ENCODE measurements at places on chromosomes 5 and 9. TPM values are rescaled to one million over a fixed set of nuclear protein-coding genes. Genes with fewer than 3 reads are reported as not detected.
A peak's percentile ranks its signal among the peaks of the same experiment; 100 is the strongest.

GRCh38 chr5:150376799-150377771 is 19.6 kb downstream of the TCOF1 start:
- no peak for DNase-seq
- H3K36me3 ChIP-seq, result peaks cover 60% of the 10 kb centered on the region
- H3K4me3 ChIP-seq, result no peak overlapping the region
- peak overlapping the region; percentile 43 for H3K27ac ChIP-seq
- H3K4me1 ChIP-seq, result no peaks in the 10 kb centered on the region

EMB gene
- total RNA-seq, result 37.4 TPM

- no peaks in the 10 kb centered on the region for H3K4me1 ChIP-seq
- H3K4me3 ChIP-seq, result no peak overlapping the region
- H3K27me3 ChIP-seq, result peaks cover 2% of the 10 kb centered on the region
- no peak overlapping the region for H3K27ac ChIP-seq
Measured at GRCh38 chr9:106020186-106020585, 325.8 kb downstream of the TMEM38B start.

GRCh38 chr5:139306628-139307379 is 13.3 kb downstream of the MATR3 start:
- H3K27me3 ChIP-seq, result no peaks in the 10 kb centered on the region
- peak overlapping the region; percentile 3 for H3K4me3 ChIP-seq
- H3K36me3 ChIP-seq, result peaks cover 29% of the 10 kb centered on the region
- no peak for DNase-seq
- peak overlapping the region; percentile 80 for H3K27ac ChIP-seq

- no peak for DNase-seq
- no peak overlapping the region for H3K4me3 ChIP-seq
- H3K4me1 ChIP-seq, result peaks cover 7% of the 10 kb centered on the region
- H3K27me3 ChIP-seq, result no peaks in the 10 kb centered on the region
Measured at GRCh38 chr9:121316852-121317373, 49.0 kb downstream of the GSN start.

EGR1 gene
- total RNA-seq, result 48.8 TPM

- no peaks in the 10 kb centered on the region for H3K27me3 ChIP-seq
- no peak for DNase-seq
- H3K4me3 ChIP-seq, result no peak overlapping the region
- peaks cover 8% of the 10 kb centered on the region for H3K4me1 ChIP-seq
Measured at GRCh38 chr9:95091601-95092261, 225.8 kb downstream of the FANCC start.

DNA sequence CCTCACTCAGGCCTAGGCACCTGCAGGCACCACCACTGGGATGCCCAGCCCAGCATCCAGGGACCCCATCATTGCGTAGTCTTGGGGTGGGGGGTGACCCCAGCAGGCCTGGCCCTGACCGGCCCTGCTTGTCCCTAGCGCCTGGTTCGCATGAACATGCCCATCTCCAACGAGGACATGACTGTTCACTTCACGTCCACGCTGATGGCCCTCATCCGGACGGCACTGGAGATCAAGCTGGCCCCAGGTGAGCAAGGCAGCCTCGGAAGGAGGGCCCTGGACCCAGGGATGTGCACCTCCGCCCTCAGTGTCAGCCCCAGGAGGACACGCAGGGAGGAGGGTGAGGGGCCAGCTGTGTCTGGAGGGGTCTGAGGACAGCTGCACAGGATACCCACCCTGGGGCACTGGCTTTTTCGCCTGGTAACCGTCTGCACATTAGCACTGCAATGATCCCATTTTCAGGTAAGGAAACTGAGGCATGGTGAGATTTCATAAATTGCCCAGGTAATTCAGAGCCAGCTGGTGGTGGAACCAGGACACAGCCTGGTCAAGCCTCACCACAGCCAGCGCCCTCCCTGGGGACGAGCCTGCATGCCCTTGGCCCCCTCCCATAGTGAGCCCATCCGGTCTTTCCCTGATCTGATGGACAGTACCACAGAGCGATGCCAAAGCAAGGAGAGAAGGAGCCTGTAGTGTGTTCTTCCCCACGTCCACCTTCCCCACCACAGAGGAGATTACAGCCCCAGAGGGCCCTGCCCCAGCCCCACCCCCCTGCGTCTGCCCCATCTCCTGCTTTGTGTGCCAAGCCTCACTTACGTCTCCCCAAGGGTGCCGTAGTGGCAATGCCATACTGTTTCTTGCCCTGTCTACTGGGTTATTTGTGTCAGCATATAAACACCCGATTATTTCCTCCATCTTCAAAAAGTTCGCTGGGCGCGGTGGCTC is 228.3 kb downstream of the CACNA1B start:
- no peak overlapping the region for H3K27ac ChIP-seq
- H3K36me3 ChIP-seq, result no peaks in the 10 kb centered on the region
- no peak for DNase-seq
- no peaks in the 10 kb centered on the region for H3K4me1 ChIP-seq

KLF9 gene
- total RNA-seq, result 22.3 TPM

DNA sequence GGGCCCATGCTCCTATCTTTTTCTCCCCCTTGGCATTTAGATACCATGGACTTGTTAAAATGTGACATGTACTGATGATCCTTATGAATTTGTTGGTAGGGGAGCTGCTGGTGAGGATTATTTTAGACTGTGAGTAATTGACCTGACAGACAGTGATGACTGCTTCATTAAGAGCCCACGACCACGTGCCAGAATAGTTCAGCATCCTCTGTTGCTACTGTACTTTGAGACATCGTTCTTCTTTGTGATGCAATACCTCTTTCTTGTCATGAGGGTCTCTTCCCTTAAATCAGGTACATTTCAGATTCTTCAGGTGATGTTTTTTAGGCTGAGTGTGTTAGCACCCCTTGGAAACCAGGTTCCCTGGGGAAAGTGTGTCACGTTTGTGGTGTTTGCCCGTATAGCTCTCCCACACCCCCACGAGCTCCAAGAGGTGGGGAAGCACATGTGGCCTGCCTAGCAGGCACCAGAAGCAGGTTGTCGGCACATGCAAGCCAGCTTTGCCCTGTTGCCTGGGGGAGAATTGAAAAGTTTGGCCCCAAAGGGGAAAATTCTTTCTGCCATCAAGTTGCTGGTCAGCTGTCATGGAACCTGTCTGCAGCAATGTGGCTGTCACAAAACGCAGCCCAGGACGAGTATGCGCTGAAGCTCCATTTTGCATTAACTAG is 25.1 kb downstream of the QRFP start:
- H3K36me3 ChIP-seq, result peaks cover 20% of the 10 kb centered on the region
- no peaks in the 10 kb centered on the region for H3K4me1 ChIP-seq
- no peak overlapping the region for H3K4me3 ChIP-seq
- no peak for DNase-seq

SCGB3A2 gene
- total RNA-seq, result not detected

CCDC180 gene
- 1.3 TPM for total RNA-seq

- H3K4me1 ChIP-seq, result peaks cover 6% of the 10 kb centered on the region
- no peaks in the 10 kb centered on the region for H3K27me3 ChIP-seq
- no peak for DNase-seq
- no peaks in the 10 kb centered on the region for H3K36me3 ChIP-seq
- H3K4me3 ChIP-seq, result no peak overlapping the region
- H3K27ac ChIP-seq, result no peak overlapping the region
Measured at GRCh38 chr9:77838986-77839385, 190.9 kb upstream of the GNA14 start.

DNA sequence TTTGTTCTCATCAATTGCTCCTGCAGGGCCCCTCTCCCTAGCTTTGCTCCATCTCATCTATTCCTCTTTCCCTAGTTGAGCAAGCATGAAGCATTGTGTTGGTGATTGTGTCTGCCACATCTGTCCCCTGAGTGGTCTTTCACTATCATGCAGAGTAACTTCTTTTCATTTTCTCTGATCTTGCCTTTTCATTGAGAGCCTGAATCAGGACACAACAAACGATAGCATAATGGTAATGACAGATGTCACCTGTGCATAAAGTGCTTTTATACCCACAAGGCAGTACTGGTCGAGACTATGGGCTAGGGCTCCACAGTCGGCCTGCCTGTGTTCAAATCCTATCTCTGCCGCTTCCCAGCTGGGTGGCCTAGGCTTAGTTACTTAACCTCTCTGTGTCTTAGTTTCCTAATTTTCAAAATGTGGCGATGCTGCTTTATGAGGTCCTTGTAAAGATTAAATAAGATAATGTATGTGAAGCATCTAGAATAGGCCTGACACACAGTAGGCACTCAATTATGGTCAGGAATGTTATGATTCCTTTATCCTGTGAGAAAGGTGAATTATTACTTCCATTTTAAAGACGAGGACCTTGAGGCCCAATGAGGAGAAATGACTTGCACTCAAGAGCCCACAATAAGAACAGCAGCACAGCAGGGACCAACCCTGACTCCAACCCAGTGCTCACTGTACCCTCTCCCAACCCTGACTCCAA is 137.1 kb upstream of the ZNF618 start:
- H3K27me3 ChIP-seq, result peaks cover 9% of the 10 kb centered on the region
- no peaks in the 10 kb centered on the region for H3K4me1 ChIP-seq
- DNase-seq, result peak; percentile 19
- H3K27ac ChIP-seq, result no peak overlapping the region

SHISAL2B gene
- total RNA-seq, result not detected

LECT2 gene
- total RNA-seq, result not detected

DNA sequence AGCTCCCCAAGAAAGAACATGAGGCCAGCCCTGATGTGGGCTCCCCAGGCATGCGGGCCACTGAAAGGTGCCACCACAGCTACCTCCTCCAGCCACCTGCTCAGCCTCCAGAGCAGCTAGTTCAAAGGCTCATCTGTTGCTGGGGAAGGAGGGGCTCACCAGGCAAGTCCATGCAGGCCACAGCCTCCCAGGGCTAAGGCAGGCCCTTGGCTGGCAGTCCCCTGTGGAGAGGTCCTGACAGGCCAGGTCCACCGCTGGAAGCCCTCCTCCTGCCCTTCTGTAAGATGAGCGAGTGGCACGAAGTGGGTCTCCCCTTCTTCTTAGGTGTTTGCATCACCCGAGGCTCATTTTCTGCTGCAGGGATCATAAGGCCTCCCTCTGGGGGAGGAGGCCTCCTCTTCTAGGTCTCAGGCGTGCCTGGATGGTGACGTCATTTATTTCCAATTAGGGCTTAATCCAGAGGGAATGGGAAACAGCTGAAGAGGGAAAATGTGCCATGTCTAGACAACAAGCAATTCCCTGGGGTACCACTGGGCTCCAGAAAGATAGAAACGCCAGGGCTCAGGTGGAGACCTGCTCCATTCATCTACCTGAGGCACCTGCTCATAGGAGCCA is 91.6 kb downstream of the CFAP90 start:
- no peak overlapping the region for H3K4me3 ChIP-seq
- no peak overlapping the region for H3K27ac ChIP-seq
- H3K27me3 ChIP-seq, result peaks cover 23% of the 10 kb centered on the region
- no peaks in the 10 kb centered on the region for H3K4me1 ChIP-seq
- H3K36me3 ChIP-seq, result no peaks in the 10 kb centered on the region
- no peak for DNase-seq

LCN2 gene
- total RNA-seq, result not detected

DNA sequence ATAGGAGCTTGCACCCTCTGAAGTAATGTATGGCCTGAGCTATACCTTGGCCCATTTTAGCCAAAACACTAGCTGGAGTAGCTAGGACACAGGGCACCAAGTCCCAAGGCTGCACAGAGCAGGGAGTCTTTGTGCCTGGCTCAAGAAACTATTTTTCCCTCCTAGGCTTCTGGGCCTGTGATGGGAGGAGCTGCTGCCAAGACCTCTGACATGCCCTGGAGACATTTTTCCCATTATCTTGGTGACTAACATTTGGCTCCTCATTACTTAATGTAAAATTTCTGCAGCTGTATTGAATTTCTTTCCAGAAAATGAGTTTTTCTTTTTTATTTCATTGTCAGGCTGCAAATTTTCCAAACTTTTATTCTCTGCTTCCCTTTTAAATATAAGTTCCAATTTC is 1099.2 kb downstream of the CDH18 start:
- H3K4me3 ChIP-seq, result no peak overlapping the region
- DNase-seq, result no peak
- H3K36me3 ChIP-seq, result no peaks in the 10 kb centered on the region
- no peaks in the 10 kb centered on the region for H3K4me1 ChIP-seq

NPM1 gene
- 3,156 TPM for total RNA-seq

GRCh38 chr9:86601697-86602096 is 247.5 kb upstream of the TUT7 start:
- no peak for DNase-seq
- H3K4me3 ChIP-seq, result no peak overlapping the region
- no peak overlapping the region for H3K27ac ChIP-seq
- no peaks in the 10 kb centered on the region for H3K36me3 ChIP-seq

CENPP gene
- 32.3 TPM for total RNA-seq

BDP1 gene
- total RNA-seq, result 30.1 TPM

DNA sequence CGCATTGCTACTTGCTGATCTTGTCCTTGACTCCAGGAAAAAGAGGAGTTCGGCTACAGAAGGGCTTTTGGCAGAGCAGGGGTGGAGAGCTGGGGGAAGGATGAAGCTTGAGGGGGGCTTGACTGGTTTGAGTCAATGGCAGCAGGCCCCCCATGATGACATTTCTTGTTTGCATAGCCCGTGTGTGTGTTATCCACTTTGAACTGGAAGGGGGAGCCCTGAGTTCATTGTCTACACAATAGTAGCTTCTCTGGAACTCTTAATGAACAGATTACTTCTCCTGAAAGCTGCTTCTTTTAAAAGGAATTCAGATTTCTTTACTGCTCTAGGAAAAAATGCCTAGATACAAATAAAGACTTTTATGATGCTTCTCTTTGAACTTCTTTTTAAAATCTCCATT is 2.3 kb downstream of the IFNB1 start:
- H3K4me1 ChIP-seq, result peaks cover 6% of the 10 kb centered on the region
- H3K27me3 ChIP-seq, result no peaks in the 10 kb centered on the region
- peaks cover 2% of the 10 kb centered on the region for H3K36me3 ChIP-seq
- no peak for DNase-seq
- H3K4me3 ChIP-seq, result no peak overlapping the region
- no peak overlapping the region for H3K27ac ChIP-seq

PCDHGB5 gene
- 0.05 TPM for total RNA-seq

PRRC2B gene
- total RNA-seq, result 184 TPM

- peaks cover 2% of the 10 kb centered on the region for H3K4me1 ChIP-seq
- no peak overlapping the region for H3K4me3 ChIP-seq
- peaks cover 22% of the 10 kb centered on the region for H3K36me3 ChIP-seq
Measured at GRCh38 chr5:62475072-62475471, 62.5 kb downstream of the IPO11 start.

DNA sequence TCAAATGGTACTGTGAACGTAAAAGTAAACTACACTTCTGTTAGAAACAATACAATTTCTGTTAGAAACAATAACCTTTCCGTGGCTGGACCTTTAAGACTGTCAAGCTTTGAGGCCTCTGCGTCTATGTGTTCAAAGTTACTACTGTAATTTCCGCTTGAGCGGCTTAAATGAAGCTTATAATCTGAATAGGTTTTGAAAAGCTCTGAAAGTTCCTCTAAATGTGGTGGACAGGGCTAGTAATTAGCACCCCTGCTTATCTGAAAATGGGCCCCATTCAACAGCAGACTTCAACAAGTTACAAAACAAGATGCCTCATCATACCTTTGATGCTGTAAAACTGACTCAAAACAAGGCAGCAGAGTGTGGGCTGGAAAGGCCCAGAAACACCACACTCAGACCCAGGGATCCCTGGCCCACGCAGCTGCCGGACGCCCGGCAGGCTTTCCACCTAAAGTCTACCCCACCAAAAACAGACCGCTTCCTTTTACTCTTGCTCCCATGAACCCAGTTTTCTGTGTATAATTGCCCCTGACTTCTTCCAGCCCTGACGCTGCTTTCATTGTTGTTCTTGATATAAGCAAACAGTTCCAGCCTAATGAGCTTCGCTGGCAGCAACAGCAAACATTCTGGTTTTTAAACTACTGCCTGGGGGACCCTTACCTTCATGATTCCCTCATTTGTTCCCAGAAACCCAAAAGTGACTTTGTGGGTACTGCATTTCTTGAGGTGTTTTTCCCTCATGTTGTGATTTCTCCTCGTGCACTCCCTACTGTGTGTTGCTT is 66.7 kb downstream of the TLE1 start:
- peaks cover 2% of the 10 kb centered on the region for H3K27me3 ChIP-seq
- H3K4me3 ChIP-seq, result no peak overlapping the region
- no peak overlapping the region for H3K27ac ChIP-seq
- H3K36me3 ChIP-seq, result no peaks in the 10 kb centered on the region
- no peak for DNase-seq
- peaks cover 11% of the 10 kb centered on the region for H3K4me1 ChIP-seq
